Non-pigmented ciliary epithelial cell (primary cell): ENCODE measurements at places on chromosomes 5 and 9.

DNA sequence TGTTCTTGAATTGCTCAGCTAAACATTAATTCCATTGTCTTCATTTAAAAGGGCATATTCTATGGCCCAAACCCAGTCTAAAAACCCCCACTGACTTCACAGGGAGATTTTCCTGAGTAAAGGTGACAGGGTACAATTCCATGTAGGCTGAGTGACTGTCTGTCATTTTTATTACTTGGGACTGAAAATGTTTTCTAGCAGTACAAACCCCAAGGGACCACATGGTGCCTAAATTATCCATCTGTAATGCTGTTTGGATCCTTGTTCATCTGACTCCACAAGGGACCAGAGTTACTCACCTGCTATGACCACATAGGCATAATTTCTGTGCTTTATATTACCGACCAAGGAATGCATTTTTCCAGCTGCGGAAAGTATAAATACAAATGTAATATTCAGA lies 349.1 kb downstream of the ZNF608 start:
- no peak for DNase-seq

DNA sequence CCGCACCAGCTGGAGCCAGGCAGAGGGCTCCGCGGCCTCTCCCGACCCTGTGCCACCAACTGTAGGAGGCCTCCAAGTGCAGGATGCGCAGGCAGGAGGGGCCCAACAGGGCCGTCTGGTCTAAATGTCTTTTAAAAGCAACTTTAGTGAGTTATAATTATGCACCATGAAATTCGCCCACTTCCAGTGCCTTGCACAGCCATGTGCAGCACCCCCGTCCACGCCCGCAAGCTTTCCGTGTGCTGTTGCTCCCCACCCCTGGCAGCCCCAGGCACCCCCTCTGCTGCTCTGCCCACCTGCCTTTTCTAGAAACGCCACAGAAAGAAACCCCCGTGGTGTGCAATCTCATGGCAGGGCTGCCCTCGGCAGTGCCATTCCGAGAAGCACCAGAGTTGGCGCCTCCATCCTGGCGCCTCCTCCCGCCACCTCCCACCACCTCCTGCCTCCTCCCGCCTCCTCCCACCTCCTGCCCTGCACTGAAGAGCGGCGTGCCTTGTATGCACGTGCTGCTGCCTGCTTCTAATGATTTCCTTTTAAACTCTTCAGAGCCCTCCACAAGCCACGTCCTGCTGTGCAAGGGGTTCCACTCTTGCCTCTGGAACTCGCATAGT lies 7.5 kb upstream of the SLC6A18 start:
- no peak for DNase-seq

GRCh38 chr5:52804387-52804791 lies 16.7 kb downstream of the ITGA1 start:
- DNase-seq, result no peak

DNA sequence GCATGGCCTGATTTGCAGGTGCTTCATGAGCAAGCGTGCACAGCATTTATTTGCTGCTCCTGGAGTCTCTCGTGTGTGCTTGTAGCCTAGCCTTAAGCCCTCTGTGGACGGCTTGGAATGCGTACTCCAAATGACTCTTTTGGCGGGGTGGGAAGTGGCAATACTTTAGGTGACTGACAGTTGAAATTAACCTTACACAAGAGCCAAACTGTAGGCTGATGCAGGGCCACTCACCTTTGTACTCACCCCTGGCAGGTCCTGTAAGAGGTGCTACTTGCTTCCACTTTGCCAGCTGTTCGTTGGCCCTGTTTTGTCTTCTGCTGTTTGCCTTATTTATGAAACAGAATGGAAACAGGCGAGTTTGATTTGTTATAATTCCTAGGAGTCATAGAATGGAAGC lies 22.9 kb downstream of the TENT4A start:
- DNase-seq, result no peak

DNA sequence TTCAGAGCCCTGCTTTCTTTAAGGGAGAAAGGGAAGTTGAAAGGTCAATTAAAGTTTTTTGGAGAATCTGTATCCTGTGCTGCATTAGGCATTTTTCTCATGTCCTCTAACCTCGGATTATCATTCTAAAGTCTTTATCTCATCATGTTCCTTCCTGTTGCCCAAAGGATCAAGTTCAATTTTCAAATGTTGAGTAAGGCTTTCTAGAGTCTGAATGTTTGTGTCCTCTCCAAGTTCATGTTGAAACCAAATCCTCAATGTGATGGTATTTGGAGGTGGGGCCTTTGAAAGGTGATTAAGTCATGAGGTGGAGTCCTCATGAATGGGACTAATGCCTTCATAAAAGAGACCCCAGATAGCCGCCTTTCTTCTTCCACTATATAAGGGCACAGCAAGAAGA lies 20.2 kb upstream of the TNC start:
- no peak for DNase-seq

GRCh38 chr5:127793052-127793451 lies 89.9 kb downstream of the CCDC192 start:
- no peak for DNase-seq

DNA sequence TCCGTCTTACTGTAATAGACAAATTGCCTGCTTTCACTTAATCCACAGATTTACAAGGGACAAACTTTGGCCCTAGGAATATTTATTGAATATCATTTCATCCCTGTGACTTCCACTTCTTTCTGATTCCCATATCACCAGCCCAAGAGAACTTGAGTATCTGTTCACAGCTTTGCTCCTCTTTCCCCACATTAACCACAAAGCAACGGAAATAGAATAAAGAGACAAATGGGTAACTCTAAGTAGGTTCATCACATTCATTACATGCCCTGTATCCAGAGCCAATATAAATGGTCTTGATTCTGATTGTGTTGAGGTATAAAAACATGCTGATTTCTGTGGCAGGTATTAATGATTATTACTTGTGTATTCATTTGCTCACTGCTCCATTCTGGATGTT lies 41.9 kb downstream of the TMEM252 start:
- no peak for DNase-seq

DNA sequence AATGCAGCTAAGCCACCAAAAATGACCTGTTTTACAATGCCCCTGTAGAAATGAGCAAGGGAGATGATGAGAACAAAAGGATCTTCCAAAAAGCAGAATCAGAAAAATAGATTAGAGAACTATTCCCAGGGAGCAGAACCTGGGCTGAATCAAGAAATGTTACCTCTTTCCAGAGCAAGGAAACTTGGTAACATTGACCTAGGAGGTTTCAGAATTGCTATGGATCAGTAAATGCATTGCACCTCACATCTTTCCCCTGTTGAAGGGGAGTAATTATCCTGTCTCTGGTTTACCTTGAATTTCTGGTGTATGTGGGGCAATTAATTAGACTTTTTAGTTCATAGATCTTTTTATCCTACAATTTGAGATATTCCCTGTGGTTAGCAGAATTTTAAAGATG lies 151.2 kb upstream of the RAI14 start:
- no peak for DNase-seq
